ENCODE measurements at places on chromosomes 1 and 21.

DNA sequence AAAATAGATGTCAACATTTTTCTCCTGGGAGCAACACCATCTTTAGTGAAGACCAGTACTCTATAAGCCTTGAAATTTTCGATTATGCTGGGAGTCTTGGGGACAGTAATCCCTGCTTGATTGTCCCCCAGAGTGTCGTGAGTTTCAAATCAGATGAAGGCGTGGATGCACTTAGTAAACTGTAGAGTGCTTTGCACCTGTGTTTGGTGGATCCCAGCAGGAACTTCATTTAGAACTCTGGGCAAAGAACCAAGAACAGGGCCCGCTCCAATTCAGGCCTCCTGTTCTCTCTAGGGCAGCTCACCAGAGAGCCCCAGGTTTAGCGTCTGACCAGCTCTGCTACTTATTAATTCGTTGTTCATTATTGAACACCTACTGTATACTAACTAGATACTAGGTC, 1.5 kb downstream of the GPX7 start:
- no peak for DNase-seq

- DNase-seq: no peak
These were observed 39.3 kb downstream of the TP73 start for GRCh38 chr1:3691421-3692204.

GRCh38 chr1:230249695-230250480, 176.2 kb downstream of the PGBD5 start:
- DNase-seq: no peak

- peak; percentile 54 for DNase-seq
These were observed 29.3 kb upstream of the USP1 start for GRCh38 chr1:62407398-62408009.

DNA sequence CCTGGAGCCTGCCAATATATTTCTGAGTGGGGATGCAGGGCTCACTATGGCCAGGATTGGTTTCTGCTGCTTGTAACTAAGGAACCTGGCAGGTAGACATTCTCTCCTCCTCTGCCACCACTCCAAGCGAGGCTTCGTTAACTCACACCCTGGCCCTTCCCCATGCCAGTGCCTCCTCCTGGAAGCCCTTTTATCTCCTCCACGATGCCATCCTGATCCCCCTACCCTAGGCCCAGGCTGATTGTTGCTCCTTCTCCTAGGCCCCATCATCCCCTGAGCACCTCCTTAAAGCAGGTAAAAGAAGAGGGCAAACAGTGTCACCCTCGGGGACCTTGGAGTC, 118.5 kb downstream of the DMRTB1 start:
- DNase-seq: no peak

- DNase-seq: no peak
These were observed 2.4 kb upstream of the PPP1R15B start for GRCh38 chr1:204414016-204414415.

DNA sequence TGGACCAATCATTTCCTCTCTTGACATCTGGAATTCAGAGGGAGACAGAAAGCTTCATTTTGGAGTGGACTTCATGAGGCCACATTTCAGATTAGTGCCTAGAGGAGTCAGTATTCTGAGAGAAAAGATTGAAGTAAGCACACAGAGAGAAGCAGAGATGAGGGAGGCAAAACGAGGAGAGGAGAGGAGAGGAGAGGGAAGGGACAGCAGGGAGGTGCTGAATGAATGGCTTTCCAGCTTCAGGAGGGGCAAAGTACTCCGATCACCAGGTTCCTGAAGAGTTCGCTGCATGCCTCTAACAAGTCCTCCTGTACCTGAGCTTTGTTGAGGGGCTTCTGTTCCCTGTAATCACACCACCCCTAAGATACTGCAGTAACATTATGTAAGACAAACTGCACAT, 76.0 kb downstream of the NRIP1 start:
- DNase-seq: no peak

- DNase-seq: no peak
These were observed 8.4 kb upstream of the SLC37A1 start for GRCh38 chr21:42505090-42505726.
